Midbrain (tissue), 1 donor: ENCODE measurements at places on chromosomes 1 and 21.

DNA sequence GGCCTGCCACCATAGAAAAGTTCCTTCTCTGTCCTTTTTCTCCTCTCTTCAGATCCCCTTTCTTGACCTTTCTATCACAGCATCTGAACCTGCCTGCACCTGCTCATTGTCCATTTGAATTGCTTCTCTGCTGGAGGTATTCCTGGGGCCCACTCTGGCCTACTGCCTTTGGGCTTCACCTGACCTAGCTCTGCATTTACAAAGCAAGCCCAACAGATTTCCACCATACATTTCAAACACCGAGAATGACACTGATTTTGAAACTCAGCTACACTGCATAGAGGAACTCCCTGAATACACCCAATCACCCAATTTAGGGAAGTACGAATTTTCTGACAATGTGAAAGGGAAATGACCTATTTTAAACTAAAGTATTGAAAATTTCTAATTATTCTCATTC is 284.5 kb upstream of the USP25 start:
- DNase-seq, result no peak

- no peak for DNase-seq
Observed at GRCh38 chr1:227869279-227869842, 53.9 kb downstream of the PRSS38 start.

DNA sequence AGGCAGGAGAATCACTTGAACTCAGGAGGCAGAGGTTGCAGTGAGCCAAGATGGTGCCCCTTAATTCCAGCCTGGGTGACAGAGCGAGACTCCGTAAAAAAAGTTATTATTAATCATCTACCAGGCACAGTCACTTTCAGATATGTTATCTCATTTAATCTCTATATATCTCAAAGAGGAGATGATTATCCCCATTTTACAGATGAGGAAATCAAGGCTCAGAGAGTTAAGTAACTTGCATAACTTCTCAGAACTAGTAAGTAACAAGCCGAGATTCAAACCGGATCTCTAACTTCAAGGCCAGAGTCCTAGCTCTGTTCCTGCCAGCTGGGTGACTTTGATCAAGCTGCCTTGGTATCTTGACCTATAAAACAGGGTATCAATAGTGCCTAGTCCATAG is 17.5 kb downstream of the DIO1 start:
- DNase-seq, result no peak

DNA sequence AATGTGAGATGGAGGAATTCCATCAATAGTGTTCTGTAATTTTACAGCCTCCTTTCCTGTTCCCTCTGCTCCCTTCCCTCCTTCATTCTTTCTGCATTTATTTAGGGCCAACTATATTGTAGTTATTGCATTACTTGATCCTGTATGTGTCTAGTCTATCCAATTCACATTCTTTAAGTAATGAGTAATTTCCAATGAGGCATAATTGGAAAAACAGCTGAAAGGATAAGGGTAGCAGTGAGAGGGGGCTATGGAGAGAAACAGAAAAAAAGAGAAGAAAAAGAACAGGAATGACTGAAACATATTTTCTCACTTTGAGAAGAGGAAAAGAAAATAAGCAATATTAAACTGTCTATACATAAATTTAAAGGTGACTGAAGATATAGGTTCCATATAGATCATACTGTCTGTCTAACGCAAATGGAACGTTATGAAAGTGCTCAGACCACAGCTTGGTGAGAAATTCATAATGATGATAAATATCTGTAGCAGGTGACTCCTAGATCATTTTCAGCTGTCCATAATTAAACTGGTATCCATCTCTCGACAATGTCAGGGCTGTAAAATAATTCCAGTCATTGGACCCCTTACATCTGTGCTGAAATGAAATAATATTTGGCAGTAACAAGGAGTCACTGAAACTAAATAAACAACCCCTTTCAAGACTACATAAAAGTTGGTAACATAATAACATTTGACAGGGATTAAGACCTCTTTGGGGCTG is 61.8 kb downstream of the SPAG17 start:
- DNase-seq, result no peak

- DNase-seq, result no peak
Observed at GRCh38 chr1:25017436-25018109, 87.5 kb upstream of the RUNX3 start.

GRCh38 chr1:209672705-209673630 is 2.2 kb upstream of the G0S2 start:
- no peak for DNase-seq

DNA sequence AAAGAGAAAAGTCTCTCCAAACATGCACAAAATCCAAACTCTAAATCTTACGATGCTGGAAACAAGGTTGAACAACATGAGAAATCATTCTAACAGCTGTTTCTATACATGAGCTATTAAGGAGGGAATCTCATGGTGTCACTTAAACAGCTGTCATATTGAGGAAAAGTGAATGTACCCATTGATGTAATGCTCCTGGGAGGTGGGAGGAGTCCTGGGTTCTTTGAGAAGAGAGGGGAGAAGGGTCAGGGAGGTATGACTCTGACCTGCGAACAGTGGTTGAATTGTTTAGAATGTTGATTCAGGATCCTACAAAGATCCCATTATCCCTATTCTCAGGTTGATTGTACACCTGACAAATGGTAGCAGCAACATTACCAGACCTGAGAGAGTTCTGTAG is 49.3 kb downstream of the ZC3H11B start:
- DNase-seq, result no peak
